Stimulated activated naive CD4-positive, alpha-beta T cell treated with Interleukin-2 at 50 U/mL for 16 hours (primary cell): ENCODE measurements at places on chromosomes 1 and 21.

- no peak for DNase-seq
Observed at GRCh38 chr1:29712284-29712651, 475.9 kb downstream of the PTPRU start.

DNA sequence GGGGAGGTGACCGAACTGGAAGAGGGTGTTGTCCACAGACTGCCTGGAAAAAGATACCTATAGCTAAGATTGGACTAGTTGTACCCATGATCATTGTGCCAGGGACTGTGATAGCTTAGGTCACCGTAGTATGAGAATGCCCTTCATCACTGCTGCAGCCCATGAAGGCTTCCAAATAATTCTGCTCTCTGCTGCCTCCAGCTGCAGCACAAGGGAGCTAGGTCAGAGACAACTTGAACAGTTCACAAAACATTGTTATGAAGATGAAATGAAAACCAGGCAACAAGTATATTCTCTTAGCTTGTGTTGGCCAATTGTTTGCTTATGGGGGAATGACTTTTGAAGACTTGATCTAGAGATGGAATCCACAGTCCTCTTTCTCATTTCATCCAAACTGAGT is 246.7 kb downstream of the MRPL39 start:
- DNase-seq: no peak

DNA sequence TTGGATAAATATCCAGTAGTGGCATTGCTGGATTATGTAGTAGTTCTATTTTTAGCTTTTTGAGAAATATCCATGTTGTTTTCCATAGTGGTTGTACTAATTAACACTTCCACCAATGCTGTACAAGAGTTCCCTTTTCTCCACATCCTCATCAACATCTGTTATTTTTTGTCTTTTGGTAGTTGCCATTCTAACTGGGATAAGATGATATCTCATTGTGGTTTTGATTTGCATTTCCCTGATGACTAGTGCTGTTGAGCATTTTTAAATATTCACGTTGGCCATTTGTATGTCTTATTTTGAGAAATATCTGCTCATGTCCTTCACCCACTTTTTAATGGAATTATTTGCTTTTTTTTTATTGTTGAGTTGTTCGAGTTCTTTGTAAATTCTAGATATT is 183.9 kb downstream of the PTPRU start:
- DNase-seq: no peak

- no peak for DNase-seq
Observed at GRCh38 chr1:201676197-201676596, 137.3 kb downstream of the NAV1 start.

DNA sequence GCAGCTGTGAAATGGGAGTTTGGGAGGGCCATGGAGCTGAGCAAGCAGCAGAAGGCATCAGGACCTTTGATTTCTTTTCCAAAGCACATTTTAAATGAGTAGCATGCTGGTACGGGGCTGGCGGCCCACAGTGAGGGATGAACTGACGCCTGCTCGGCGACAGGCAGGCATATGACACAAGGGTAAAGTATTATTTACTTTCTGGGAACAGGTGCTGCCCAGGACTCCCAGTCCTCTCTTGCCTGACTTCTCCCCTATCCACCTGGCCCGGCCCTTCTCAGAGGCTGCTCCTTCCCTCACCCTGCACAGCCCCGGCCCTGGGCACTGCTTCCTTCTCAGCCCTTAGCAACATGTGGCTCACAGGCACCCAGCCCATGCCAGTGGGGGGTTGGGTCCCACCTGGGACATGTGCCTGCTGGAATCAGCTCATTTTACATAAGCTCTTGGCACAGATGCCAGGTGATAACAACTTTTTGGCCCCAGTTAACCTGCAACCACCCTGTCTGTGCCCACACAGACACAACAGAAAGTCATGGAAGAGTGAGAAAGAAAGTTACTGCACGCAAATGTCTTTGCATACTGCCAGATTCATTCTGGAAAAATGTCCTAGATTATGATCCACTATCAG is 112.3 kb upstream of the GADD45A start:
- no peak for DNase-seq

DNA sequence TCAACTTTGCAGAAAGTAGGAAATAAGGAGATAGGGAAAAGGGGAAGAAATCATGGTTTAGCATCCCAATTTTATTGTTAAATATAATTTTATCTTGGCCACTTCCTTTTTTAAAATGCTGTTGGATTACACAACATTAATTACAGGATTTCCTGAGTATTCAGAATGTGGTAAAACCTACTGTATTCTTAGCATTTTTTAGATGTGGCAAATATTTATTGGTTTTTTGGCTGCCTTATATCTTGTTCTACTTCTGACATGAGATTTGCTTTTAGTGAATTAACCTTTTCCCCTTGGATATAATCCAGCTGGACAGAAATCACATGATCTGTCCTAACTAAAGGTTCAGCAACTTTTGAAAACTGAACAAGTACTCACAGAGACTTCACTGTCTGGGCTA is 104.9 kb downstream of the PTGS2 start:
- no peak for DNase-seq

DNA sequence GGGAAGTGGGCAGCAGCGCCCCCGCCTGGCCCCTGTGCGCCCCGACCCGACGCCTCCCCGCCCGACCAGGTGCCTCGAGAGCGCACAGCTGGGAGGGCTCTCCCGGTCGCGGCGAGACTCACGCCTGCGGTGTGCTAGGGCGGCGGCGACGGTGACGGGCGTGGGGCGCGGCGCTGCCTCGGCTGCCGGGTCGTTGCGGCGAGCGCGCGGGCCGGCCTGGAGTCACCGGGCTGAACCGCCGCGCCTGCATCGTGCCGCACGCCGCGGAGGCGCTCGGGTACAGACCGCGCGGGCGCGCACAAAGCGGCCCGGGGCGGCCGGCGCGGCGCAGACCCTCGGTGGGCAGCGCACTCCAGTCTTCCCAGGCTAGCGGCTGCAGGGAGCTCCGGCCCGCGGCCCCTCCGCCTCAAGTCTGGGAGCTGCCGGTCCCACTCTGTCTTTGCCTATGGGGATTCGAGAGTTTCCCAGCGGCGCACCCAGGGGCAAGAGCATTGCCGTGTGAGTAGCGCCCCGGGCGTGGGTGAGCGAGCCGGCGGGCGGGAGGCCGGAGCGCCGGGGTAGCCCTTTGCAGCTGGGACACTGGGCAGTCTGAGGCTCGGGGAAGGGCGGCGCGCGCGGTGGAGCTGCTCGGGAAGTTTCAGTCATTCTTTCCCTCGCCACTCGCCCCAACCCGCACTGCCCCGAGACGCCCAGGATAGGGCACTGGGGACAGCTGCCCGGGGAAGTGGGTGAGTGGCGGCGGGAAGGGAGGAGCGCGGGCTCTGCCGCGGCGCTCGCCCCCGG is at the start of gene SLC35F3:
TSS of gene SLC35F3 (plus strand) at position 44 of the 783 bp plus-strand sequence.
- no peak for DNase-seq

- DNase-seq: no peak
Observed at GRCh38 chr21:46124083-46124925, 26.4 kb downstream of the COL6A2 start.

DNA sequence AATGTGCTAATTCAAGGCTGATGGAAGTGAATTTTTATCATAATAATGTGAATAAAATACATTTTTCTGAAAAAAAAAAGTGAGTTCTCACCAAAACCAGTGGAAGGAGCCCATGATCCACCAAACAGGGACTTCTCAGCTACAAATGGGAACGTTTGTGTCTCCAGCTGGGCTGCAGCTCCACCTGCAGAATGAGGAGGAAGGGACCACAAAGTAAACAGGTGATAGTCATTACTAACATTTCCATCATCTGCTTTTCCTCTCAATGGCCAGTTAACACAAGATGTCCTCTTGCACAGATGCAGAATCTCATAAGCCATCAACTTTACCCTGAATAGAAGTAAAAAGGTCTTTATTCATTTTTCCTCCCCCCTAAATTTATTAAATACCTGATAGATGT is 246.2 kb downstream of the MRPL39 start:
- no peak for DNase-seq

GRCh38 chr1:109395602-109396512 is 1.9 kb downstream of the SORT1 start:
- DNase-seq: no peak

DNA sequence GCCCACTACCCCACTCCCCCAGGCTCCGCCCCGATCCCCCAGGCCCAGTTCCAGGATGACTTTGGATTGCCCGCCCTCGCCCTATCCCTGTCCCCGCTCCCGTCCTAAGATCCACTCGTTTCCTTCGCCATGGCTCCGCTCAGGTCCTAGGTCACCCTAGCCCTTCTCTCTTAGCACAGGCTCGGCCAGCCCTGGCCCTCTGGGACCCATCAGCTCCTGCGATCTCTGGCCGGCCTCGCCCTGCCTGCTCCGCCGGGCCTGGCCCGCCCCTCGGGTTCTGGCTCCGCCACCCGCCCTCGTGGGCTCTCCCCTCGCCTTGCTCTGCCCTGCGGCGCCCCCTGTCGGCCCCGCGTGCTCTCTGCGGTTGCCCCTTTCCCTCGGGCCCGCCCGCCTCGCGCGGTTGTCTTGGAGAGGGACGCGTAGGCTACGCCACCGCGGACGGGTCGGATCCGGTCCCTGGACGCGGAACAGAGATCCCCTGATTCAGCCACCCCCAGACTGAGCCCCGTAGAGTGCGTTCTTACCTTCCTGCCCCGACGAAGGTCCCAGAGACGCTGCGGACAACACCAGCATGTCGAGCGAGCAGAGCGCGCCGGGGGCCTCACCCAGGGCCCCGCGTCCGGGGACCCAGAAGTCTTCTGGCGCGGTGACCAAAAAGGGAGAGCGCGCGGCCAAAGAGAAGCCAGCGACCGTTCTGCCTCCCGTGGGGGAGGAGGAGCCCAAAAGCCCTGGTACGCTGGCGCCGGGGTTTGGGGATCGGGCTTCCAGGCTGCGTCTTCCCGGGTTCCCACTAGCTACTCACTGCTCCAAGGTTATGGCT is at the start of gene LRRC71:
TSS of gene LRRC71 (plus strand) at position 400 of the 820 bp plus-strand sequence. CDS start at position 572, 172 bp downstream.
- peak; percentile 25 for DNase-seq

GRCh38 chr1:154768456-154769125 is 101.5 kb downstream of the KCNN3 start:
- DNase-seq: no peak

DNA sequence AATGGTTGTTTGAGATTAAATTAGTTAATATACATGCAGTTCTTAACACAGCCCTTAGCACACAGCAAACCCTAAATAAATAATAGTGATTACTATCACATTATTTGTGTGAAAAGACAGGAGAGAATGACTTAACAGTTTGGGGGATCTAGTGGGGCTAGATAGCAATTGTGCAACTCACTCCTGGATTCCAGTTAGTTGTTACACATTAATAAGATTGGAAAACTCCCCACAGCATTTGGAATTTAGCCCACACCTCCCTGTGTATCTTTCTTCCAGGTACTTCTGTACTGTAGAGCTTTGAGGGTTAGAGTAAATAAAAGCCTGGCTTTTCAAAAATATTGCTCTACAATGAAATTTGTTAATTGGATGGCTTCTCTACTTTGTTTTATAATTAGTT is 93.2 kb downstream of the KCTD3 start:
- no peak for DNase-seq

DNA sequence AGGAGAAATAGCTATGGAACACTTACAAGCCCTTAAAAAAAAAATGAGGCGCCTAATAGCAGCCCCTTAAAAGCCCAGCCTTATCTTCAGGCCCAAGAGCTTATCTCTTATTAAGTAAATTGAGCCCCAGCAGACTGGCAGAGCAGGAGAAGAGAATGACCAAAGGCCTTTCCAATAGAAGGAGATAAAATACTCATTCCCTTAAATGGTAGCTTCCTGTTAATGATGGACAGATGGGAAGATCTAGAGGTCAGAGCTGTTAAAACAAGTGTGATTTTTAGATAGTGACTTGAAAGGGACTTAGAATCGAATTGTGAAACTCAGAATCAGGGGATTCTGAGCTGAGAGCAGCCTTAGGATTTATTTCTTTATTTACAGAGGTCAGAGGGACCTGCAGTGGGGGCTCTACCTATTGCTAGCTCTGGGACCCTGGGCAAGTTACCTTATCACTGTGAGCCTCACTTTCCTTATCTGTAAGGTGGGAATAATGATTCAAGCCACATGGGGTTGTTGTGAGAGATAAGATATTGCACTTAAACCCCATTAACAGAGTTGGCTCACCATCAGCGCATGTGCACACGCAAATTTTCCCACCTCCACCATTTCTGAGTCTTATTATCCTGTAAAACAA is 101.3 kb upstream of the C8B start:
- DNase-seq: no peak

GRCh38 chr1:210747890-210748289 is 386.1 kb downstream of the KCNH1 start:
- DNase-seq: no peak

DNA sequence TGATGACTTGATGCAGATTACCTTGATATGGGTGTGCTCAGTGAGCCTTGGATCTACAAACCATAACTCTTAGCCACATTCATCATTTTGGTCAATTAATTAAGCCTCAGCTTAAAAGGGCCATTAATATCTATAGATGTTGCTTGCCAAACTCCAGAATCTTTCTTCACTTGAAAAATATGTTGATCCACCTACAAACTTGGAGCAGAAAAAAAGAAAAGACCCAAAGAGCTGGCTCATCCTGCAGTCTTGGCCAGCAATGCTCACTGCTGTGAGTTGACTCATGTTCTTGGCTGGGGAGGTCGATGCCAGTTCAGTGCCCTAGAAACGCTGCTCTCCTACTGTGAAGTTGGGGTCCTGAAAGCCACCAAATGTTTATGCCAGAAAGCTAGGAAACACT is 75.4 kb downstream of the DPT start:
- DNase-seq: no peak
